AG09319 (cell line): ENCODE measurements at places on chromosomes 6 and 20.
A peak's percentile ranks its signal among the peaks of the same experiment; 100 is the strongest.

GRCh38 chr6:43831191-43831590, 61.2 kb downstream of the VEGFA start:
- DNase-seq, result no peak

DNA sequence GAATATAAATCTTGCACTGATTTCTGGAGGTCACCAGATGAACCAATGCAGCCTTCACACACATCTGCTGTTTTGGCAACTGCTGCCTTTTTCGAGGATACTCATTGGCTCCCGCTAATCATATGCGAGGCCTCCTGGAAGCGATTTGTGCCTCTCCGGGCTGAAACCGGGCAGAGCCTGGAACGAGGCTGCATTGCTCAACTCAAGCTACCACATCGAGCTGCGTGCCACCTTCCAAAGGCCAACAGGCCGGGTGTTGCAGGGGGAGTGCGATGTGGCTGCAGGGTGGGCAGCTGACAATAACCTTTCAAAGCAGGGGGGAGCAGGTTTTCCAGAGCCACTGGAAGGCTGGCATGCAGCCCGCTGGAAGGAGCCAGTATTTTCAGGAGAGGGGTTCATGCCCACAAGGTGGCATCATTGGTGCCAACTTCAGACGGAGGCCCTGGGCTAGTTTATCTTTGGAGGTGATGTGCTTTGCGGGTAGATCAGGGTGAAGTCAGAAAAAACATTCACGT, 122.6 kb upstream of the IFNGR1 start:
- DNase-seq, result peak; percentile 78

- DNase-seq, result peak; percentile 78
These were observed 1.8 kb upstream of the PRDM1 start for GRCh38 chr6:106084106-106084988.

- DNase-seq, result no peak
These were observed 55.9 kb upstream of the PSMF1 start for GRCh38 chr20:1062334-1063010.

DNA sequence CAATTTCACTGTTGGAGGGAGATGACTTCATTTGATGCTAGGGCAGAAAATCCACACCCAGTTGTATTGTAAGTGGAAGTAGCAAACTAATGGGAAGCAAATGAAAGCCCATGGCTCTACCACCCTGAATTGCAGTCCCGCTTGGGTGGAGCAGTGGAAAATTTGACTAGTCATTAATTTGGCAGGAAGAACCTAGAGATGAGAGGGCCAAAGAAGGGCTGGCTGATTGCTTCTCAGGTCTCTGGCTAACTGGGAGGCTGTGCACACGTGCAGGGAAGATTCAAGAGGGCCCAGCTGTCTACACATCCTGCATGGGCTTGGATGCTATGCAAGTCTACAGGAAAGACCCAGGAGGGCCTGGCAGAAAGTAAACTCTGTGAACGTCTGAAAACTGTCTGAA, 466.2 kb downstream of the TFAP2A start:
- no peak for DNase-seq
